ENCODE measurements at places on chromosomes 16 and 17.

GRCh38 chr17:80649672-80650330 lies 105.2 kb downstream of the RPTOR start:
- DNase-seq, result peak; percentile 77
- H3K36me3 ChIP-seq, result no peaks in the 10 kb centered on the region
- no peaks in the 10 kb centered on the region for H3K27me3 ChIP-seq
- no peak overlapping the region for H3K4me3 ChIP-seq
- peak overlapping the region; percentile 20 for H3K27ac ChIP-seq

DNA sequence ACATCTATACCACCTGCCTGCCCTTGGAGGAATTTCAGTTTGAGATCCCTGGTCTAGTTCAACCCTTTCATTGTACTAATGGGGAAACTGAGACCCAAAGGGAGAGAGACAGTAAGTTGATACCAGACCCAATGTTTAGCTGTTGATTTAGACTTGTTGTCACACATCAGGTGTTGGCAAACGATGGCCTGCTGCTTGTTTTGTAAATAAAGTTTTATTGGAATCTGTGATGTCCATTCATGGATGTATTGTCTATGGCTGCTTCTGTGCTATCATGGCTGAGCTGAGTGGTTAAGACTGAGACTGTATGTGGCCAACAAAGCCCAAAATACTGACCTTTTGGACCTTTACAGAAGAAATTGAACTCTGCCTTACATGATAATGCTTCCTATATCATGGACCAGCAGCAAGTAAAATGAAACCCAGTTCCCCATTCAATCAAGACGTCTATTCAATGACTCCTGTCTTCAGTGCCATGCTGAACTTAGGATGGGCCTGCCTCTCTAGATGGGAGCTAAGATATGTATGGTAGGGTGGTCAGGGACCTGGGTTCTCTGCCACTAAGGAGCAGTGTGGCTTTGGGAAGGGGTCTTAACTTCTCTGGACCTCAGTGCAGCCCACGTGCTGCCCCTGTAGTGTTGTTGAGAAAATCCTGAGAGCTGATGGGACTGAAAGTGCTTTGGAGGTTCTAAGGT lies 111.0 kb downstream of the IRX5 start:
- H3K4me1 ChIP-seq, result no peaks in the 10 kb centered on the region
- no peaks in the 10 kb centered on the region for H3K27me3 ChIP-seq
- no peak for DNase-seq
- no peaks in the 10 kb centered on the region for H3K36me3 ChIP-seq
- no peak overlapping the region for H3K4me3 ChIP-seq
- H3K27ac ChIP-seq, result no peak overlapping the region

GRCh38 chr17:12877953-12878669 lies 88.8 kb downstream of the ARHGAP44 start:
- no peak overlapping the region for H3K27ac ChIP-seq
- H3K4me3 ChIP-seq, result no peak overlapping the region
- DNase-seq, result no peak
- H3K36me3 ChIP-seq, result no peaks in the 10 kb centered on the region

DNA sequence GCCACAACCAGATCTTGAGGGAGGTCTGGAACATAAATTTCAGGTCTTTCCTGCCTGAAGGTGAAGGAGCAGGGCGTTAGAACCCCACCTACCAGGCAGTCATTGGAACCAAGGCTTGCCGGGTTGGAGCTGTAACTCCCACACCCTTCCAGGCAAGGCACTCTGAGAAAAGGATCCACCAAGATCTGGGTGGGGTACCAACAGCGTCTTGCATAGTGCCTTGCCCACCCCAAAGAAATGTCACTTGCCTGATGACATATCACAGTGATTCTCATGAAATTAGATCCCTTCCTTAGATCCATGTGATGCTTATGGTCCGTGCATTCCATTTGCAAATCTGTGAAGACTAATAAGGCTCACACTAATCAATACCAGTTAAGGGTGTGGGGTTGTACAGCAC lies 201.3 kb downstream of the KATNIP start:
- H3K4me3 ChIP-seq, result no peak overlapping the region
- H3K27ac ChIP-seq, result no peak overlapping the region
- peaks cover 14% of the 10 kb centered on the region for H3K4me1 ChIP-seq
- no peaks in the 10 kb centered on the region for H3K27me3 ChIP-seq
- no peak for DNase-seq

GRCh38 chr16:8950580-8951077 lies 13.1 kb downstream of the USP7 start:
- no peaks in the 10 kb centered on the region for H3K27me3 ChIP-seq
- no peak overlapping the region for H3K4me3 ChIP-seq
- DNase-seq, result no peak
- peaks cover 83% of the 10 kb centered on the region for H3K4me1 ChIP-seq
- H3K27ac ChIP-seq, result peak overlapping the region; percentile 80

GRCh38 chr16:27465483-27465879 lies 63.5 kb downstream of the IL21R start:
- H3K36me3 ChIP-seq, result peaks cover 53% of the 10 kb centered on the region
- no peak for DNase-seq
- H3K27ac ChIP-seq, result 0 out of 2 replicates have a peak overlapping the region, but pooled peaks have one; percentile 49
- no peaks in the 10 kb centered on the region for H3K27me3 ChIP-seq
- no peaks in the 10 kb centered on the region for H3K4me1 ChIP-seq
- H3K4me3 ChIP-seq, result no peak overlapping the region

DNA sequence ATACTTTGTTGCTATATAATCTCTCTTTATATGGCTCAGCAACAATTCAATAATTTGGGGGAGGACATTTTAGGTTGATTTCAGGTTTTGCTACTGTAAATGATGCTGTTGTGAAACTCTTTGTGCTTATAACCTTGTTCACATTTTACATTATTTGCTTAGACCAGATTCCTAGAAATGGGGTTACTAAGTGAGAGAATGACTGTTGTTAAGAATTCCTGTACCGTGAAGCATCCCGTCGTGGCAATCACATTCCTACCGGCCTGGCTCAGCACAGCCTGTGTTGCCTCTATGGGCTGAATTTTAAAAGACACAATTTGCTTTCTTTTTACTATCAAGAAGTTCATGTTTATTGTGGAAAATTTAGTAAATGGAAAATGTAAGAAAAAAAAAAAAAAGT lies 31.4 kb downstream of the B9D1 start:
- H3K27ac ChIP-seq, result no peak overlapping the region
- H3K4me1 ChIP-seq, result 0 out of 2 replicates have a peak, but pooled peaks cover 5% of the 10 kb centered on the region
- DNase-seq, result no peak
- H3K27me3 ChIP-seq, result no peaks in the 10 kb centered on the region
- H3K36me3 ChIP-seq, result peaks cover 13% of the 10 kb centered on the region
- H3K4me3 ChIP-seq, result no peak overlapping the region

- no peak overlapping the region for H3K27ac ChIP-seq
- peaks cover 13% of the 10 kb centered on the region for H3K4me1 ChIP-seq
Observed at GRCh38 chr17:39018267-39019134, 51.3 kb upstream of the FBXO47 start.

DNA sequence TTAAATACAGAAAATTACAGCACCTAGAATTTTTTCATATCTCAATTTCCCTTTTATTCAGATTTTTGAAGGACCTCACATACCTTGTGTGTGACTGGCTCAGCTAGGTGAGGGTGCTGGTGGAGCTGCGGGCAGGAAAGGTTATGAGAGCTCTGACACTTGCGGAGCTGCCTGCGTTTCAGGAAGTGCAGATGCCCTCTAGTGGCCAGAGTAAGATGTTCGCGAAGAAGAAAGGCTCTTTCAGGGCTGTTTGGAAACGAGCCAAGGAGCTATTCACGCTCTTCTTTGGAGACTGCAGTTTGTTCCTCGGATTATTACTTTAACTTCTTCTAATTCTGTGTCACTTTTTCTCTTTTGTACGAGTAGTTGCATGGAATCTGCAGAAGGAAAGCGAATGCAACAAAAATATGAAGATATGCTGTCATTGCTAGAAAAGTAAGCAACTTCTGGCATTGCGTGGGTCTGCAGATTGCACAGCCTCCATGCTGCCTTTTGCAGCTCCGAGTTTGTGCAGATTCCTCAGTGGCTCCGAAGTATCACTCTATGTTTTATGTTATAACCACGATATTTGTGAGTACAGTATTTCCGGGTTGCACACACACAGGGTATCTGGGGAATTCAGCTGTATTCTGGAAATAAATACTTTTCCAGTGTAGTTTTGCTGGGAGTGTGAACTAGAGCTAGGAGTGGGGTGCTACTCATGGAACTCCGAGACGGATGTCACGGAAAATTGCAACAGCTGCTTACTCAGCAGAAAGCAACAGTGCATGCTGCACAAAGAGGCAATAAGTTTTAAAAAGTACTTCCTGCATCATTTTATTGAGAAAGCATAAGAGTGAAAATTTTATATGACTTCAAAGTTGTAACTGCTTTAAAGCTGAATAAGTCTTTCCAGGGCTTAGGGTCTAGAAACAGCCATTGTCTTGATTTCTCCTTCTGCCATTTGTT lies 46.3 kb downstream of the DNAH9 start:
- no peak overlapping the region for H3K27ac ChIP-seq
- H3K4me1 ChIP-seq, result no peaks in the 10 kb centered on the region
- peaks cover 21% of the 10 kb centered on the region for H3K36me3 ChIP-seq
- peaks cover 5% of the 10 kb centered on the region for H3K27me3 ChIP-seq
- peak; percentile 56 for DNase-seq

- no peak overlapping the region for H3K4me3 ChIP-seq
- peaks cover 39% of the 10 kb centered on the region for H3K36me3 ChIP-seq
- no peak for DNase-seq
- peaks cover 15% of the 10 kb centered on the region for H3K4me1 ChIP-seq
- H3K27ac ChIP-seq, result no peak overlapping the region
Observed at GRCh38 chr16:74901606-74902005, 83.3 kb downstream of the WDR59 start.

GRCh38 chr16:28495098-28495793 lies 803 bp downstream of the APOBR start:
- no peak overlapping the region for H3K4me3 ChIP-seq
- peaks cover 20% of the 10 kb centered on the region for H3K27me3 ChIP-seq
- no peaks in the 10 kb centered on the region for H3K36me3 ChIP-seq

DNA sequence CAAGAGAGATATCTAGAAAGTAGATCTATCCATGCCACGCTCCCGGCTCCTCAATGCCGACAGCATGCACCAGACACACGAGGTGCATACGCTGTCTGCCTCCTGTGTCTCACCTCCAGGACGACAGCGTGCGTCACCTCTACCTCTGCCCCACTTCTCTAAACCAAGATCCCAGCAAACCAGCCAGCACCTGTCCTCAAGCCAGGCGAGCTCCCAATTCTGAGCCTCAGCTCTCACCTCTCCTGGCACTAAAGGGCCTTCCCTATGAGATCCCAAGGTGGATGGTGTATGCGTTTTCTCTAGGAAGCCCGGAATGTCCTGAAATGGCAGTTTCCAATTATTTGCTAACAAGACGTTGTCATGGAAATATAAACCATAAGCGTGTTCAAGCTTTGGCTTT lies 36.2 kb upstream of the RCVRN start:
- H3K4me3 ChIP-seq, result no peak overlapping the region
- no peak for DNase-seq
- H3K4me1 ChIP-seq, result no peaks in the 10 kb centered on the region
- peaks cover 5% of the 10 kb centered on the region for H3K36me3 ChIP-seq

- H3K27me3 ChIP-seq, result peaks cover 10% of the 10 kb centered on the region
- H3K4me1 ChIP-seq, result peaks cover 57% of the 10 kb centered on the region
- H3K36me3 ChIP-seq, result no peaks in the 10 kb centered on the region
- H3K27ac ChIP-seq, result peak overlapping the region; percentile 49
- DNase-seq, result no peak
- H3K4me3 ChIP-seq, result no peak overlapping the region
Observed at GRCh38 chr17:77286391-77286640, 145.5 kb downstream of the SEC14L1 start.

DNA sequence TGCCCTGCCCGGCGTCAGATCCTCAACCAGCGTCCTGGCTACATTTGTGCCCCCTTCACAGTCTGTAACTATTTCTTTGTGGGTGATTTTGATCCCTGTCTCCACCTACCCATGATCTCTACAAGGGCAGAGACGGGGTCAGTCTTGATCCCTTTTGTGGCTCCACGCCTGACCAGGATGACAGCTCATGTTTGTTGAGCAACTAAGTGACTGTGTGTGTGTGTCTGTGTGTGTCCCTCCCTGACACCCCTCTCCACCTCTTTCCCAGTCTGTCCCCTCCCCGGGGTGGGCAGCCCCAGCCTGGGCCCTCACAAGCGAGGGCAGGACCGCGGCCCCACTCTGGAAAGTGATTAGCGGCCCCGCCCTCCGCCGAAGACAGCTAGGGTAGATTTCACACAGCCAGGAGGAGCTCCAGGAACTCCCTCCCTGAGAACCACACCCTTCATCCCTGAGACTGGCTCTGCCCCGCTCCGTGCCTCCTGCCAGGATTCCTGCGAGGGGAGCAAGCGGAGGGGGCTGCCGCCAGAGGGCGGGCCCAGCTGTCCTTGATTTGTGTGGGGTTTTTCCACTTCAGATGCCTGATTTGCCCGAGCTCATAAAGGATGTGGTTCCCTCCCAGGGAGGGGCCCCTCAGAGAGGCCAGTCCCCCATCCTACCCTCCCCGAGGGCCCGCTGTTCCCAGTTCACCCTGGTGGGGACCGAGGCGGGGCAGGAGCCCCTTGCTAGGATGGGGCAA lies 5.3 kb upstream of the HS3ST6 start:
- H3K4me1 ChIP-seq, result peaks cover 30% of the 10 kb centered on the region
- peak overlapping the region; percentile 49 for H3K4me3 ChIP-seq
- DNase-seq, result peak; percentile 66

DNA sequence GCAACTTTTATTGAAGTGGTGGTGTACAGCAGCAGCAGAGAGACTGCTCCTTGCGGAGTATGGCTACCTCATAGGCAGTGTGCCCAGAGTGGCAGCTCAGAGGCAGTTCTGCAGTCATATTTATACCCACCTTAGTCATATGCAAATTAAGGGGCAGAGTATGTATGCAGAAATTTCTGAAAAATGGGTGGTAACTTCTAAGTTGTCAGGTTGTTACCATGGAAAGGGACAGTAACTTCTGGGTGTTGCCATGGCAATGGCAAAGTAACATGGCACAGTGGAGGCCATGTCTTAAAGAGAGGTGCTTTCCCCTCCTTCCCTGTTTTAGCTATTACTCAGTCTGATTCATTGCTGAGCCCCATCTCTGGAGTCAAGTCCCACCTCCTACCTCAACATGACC lies 53.4 kb downstream of the MEOX1 start:
- no peak overlapping the region for H3K4me3 ChIP-seq
- no peak overlapping the region for H3K27ac ChIP-seq
- peaks cover 6% of the 10 kb centered on the region for H3K4me1 ChIP-seq
- DNase-seq, result no peak
